ENCODE measurements at places on chromosomes 5 and 9.

DNA sequence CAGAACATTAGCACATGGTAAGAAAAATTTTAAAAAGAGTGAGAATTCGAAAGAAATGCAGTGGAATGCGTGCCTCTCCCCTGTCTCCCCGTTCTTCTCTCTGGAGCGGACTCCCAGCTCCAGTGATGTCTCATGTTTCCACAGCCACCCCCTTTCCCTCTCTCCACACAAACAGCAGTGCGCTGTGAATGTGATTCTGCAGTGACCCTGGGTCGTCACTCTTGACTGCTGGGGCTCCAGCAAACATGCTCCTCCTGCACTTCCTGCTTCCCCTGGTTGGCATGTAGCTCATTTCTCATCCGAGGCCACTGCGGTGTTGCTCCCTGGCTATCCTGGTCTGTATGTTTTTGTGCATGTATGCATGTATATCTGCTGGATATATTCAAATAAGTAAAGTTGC is 13.3 kb downstream of the PHF2 start:
- DNase-seq: no peak

DNA sequence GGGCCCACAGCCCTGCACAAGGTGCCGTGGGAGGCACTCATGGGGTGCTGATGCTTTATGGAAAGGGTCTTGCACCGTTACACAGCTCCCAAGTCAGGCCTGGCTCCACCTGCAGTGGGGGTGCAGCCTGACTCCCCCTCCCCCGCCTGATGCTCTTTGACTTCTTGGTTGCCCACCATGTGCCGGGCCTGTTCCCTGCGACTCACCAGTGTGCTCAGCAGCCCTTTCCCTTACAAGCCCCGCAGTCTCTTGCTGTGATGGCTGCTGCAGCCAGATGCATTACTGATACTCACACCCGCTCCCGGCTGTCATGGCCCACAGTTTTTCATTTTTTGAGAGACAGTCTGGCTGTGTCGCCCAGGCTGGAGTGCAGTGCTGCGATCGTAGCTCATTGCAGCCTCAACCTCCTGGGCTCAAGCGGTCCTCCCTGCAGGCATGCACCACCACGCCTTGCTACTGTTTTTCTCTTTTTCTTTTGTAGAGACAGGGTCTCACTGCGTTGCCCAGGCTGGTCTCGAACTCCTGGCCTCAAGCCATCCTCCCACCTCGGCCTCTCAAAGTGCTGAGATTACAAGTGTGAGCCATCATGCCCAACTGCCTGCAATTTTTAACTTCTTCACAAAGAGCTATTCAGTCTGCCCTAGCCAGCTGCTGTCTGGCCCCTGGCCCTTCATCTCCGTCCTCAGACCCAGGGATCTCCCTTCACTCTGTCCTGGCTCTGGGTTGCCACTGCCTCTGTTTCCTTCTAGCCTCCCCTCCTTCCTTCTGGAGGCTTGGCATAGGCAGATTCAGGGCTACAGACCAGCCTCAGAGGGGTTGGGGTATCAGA is 109.5 kb downstream of the RXRA start:
- no peak for DNase-seq

- no peak for DNase-seq
Measured at GRCh38 chr5:81820318-81820636, 69.4 kb upstream of the SSBP2 start.

DNA sequence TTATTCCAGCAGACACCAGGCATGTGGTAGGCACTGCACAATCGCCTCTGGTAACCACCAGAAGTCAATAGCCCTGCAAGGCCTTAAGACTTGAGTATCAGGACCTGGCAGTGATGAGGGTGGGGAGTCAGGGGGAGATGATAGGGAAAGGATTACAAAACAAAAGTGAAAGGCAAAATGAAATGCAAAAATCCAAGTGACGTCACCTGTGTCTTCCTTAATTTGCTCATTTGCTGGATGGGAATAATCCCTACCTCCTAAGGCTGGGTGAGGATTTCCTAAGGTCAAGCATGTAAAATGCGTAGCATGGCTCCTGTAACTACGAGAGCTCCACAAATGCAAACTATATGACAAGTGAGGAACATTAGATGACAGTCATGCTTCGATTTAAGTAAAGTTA is 58.4 kb downstream of the FOXI1 start:
- no peak for DNase-seq

- no peak for DNase-seq
Measured at GRCh38 chr5:14816999-14817761, 54.4 kb downstream of the ANKH start.

DNA sequence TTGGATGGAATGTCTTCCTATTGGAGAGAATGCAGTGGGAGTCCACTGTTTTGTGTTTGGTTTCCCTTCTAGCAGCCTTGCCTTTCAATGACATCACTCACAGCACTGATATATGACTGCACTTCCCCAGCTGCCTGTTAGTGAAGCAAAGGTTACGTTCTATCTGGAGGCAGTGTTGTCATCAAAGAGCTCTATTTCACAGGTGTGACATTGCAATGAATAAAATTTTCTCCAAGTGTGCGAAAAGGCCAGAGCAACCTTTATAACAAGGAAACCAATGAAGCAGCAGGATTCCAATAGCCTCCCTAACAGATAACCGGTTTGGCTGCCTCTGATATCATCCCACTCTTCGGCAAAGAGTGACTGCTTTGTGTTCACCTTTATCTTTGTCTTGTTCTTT is 523.5 kb upstream of the ZNF608 start:
- no peak for DNase-seq

DNA sequence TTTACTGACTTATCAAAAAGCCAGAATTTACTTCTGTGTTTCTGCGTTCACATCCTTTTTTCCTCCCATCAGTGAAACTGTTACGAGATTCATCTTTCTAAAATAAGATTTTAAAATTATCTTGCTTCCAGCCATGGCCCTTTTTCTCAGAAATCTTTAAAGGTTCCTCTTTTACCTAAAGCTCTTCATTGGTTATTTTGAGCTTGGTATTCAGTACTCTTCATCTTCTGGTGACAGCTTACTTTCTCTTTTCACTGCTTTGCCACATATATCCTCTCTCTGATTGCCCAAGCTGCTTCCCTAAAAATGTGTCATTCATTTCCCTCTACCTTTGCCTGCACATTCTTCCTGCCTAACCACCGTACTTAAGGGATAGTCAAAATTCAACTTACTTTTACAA is 32.3 kb downstream of the TGFBR1 start:
- peak; percentile 88 for DNase-seq

GRCh38 chr5:69492391-69492922 is at the start of gene OCLN:
Gene OCLN, plus strand, starts transcription at chr5:69492790. Its CDS starts 11,455 bp downstream, at chr5:69504245.
- no peak for DNase-seq

- no peak for DNase-seq
Measured at GRCh38 chr9:13588151-13589033, 308.9 kb upstream of the MPDZ start.

GRCh38 chr5:78500028-78500427 is 139.6 kb downstream of the SCAMP1 start:
- peak; percentile 35 for DNase-seq

- no peak for DNase-seq
Measured at GRCh38 chr9:123975871-123976270, 35.7 kb upstream of the LHX2 start.

GRCh38 chr5:1763548-1763911 is 36.1 kb downstream of the MRPL36 start:
- DNase-seq: peak; percentile 56

DNA sequence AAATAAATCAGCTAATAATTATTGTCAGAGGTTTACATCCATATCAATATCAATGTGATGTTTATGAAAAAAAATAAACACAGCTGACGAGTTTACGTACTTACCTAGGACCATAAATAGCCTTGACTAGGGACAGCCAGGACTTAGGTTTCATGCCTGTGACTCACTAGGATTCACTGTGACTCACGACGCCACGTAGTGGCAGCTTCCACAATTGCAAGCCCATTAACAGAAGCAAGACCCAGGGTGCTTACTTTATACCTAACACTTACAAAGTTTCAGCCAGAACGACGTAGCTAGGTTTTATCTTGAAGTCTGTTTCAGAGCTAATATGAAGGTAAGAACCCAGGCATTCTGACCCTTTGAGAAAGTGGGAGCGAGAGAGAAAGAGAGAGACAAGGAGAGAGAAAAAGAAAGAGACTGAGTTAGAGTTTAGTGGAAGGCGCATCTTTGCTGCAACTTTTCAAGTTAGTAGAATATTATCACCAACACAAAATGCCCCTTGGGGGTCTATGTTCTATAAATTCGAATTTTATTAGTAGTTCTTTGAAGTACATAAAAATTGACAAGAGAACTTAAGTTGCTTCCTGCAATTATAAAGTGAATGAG is 191.2 kb downstream of the GNA14 start:
- peak; percentile 88 for DNase-seq

- no peak for DNase-seq
Measured at GRCh38 chr5:138665261-138665660, 88.0 kb upstream of the CTNNA1 start.

DNA sequence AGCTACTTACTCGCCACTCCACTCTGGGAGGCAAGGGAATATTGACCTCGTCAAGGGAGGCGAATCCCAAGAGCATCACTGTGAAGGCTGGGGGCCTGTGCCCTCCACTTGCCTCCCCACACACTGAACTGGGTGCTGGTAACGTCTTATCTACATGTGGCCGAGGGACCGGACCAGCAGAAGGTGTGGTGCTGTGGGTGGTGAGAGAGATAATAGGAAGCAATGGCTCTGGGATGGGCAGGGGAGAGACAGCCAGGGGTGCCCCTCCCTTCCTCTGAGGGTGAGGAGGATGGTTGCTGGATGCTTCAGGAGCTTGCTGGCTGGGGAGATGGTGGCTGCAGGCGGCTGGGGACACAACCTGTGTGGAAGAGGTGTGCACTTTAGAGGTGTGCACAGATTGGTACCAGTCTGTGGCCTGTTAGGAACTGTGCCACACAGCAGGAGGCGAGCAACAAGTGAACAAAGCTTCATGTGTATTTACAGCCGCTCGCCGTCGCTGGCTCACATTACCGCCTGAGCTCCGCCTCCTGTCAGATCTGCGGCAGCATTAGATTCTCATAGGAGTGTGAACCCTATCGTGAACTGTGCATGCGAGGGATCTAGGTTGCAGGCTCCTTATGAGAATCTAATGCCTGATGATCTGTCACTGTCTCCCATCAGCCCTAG is 100.3 kb downstream of the ENTREP1 start:
- no peak for DNase-seq

DNA sequence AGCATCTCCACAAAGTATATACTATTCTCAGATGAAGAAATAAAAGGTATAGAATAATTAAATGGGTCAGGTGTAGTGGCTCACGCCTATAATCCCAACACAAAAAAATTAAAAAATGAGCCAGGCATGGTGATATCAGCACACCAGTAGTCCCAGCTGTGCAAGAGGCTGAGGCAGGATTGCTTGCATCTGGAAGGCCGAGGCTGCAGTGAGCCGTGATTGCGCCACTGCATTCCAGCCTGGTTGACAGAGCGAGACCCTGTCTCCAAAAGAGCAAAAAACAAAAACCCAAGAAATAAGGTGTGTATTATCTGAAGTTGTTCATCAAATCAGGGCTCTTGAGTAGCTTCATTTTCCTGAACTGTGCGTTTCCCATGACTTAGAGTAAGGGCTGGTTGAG is 83.2 kb upstream of the MYO10 start:
- no peak for DNase-seq

DNA sequence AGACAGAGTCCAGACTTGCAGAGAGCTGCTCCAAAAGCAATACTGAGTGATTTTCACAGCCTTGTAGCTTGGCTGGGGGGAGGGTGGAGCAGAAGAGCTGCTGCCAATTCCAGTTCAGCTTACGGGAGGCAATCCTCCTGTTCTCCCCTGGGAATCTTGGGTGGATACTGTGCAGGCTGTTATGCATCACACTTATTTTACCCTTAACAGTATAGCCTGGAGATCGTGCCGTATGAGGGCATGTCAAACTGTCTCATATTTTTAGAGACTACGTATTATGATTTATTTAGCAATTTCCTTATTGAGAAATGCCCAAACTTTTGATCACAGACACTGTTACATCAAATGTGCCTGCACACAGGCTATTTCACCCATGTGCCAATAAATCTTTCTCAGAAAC is 85.2 kb downstream of the BASP1 start:
- DNase-seq: peak; percentile 90

GRCh38 chr9:87605676-87606075 is 108.0 kb downstream of the DAPK1 start:
- no peak for DNase-seq

- no peak for DNase-seq
Measured at GRCh38 chr9:28668158-28668557, 1094.9 kb upstream of the C9orf72 start.

DNA sequence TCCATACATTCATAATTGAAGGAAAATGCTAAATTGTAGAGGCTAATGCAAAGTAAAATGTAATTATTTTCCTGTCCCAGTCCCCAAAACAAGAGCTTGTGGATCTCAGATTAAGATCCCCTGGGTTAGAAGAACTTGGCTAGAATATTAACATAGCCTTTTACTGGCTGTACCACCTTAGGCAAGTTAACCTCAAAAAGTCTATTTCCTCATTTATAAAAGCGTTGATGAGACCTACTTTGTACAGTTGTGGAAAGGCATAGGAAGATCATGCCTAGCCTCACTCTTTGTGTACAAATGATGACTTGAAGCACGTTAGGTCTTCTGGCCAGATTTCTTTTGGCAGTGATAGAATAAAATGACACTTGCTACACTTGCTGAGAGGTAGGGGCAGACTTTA is 97.2 kb downstream of the F2RL2 start:
- DNase-seq: no peak

DNA sequence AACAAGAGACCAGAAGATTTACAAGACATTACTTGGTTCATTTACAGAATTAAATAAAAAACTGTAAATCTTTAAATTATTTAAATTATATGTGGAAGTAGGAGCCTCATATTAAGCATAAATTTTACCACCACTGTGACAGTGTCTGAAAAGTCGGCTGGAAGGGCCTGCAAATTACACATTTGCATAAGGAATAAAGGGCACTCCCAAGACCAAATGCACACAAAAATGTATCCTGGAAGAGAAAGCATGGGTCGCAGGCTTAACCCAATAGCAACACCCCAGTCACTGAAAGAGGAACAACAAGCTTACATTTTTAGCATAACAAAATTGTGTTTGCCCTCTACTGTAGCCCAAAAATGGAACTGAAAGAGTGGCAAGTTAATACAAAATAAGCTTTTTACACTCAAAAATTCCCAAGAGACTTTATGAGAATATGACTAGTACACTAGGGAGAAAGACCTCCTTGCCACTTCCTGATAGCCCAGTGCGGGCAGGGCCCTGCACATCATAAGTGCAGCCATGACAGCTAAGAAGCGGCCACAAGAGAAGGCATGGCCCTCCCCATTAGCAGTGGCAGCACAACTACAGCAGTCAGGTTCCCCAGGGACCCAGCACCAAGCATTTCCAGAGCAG is 482.0 kb downstream of the DTWD2 start:
- no peak for DNase-seq

DNA sequence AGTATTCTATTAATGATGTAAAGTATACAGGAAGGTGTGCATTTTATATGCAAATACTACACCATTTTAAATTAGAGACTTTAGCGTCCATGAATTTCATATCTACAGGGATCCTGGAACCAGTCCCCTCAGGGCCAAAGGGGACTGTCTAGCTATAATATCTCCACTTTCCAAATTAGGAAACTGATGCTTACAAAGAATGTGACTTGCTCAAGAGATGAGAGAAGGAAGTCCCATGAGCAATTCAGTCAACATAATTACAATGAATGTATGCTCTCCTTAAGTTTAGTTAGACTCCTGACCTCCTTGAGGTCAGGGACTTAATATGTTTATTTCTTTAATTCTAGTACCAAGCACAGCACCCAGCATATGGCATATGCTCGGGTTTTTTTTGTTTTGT is 23.7 kb downstream of the NIPBL start:
- DNase-seq: peak; percentile 63

Measured in inflammatory macrophage (primary cell).